ENCODE measurements at places on chromosomes 5 and 9.

DNA sequence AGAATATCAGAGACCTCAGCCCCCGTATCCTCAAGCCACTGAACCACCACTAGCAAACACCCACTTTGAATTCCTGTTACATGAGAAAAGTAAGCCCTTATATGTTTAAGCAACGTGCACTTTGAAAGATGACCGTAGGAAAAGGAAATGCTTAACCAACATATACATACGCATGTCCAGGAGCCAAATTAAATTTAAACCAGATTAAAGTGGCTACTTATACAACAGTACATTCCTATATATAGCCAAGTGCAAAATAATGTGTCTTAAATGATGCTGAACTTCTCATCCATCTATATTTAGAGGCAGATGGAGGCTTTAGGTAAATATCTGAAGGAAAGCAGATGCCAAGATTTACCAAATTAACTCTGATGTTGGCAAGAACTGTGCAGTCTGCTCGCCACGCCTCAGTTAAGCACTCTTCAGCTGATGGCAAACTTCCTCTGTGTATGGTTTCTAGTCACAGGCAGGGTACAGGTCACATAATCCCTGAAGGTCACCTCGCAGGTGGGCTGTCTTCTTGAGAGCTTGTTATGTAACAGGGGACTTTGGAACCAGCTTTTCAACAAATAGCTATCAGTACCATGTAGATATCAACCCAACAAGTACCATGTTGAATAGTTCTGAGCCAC is 8.6 kb downstream of the GCNT4 start:
- DNase-seq: no peak

DNA sequence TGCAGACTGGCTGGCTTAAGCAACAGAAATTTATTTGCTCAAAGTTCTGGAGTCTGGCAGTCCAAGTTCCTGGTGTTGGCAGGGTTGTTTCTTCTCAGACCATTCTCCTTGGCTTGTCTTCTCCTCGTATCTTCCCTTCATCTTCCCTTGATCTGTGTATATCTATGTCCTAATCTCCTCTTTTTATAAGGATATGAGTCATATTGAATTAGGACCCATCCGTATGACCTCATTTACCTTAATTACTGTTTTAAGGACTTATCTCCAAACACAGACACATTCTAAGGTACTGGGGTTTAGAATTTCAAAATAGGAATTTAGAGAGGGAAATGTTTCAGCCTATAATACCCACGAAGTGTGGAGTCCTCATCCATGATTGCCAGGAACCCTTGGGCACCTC is 13.1 kb upstream of the LPAR1 start:
- DNase-seq: no peak

DNA sequence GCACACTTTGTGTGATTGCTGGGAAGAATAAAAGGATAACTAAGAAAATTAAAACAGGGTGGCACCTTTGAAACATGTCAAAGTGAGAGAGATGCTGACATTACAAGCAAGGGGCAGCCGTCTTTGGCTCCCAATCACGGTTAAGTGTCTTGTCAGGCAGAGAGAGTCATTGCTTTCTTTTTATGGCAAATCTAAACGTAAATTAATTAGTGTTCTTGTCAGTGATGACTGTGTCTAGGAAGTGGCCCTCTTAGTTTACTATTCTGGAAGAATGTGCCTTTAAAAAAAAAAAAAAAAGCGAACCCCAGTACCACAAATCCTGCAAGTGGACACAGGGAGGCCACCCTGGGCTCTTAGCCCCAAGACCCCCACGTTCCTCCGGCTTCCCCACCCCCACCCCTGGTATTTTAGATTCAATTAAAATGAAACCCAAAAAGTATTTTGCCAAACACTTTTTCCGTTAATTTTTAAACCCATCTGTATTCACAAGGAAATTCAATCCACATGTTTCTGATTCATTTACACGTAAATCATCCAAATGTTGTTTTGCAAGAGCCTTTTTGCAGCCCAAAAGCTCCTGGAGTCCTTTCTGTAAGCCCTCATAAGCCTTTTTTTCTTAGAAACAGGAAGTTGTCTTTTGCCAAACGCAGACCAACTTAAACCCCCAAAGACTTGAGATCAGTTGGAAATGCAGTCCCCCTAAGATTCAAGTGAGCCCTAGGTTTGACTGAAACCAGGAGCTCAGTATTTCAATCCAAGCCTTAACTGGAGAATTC is 399.3 kb downstream of the EBF1 start:
- DNase-seq: no peak

DNA sequence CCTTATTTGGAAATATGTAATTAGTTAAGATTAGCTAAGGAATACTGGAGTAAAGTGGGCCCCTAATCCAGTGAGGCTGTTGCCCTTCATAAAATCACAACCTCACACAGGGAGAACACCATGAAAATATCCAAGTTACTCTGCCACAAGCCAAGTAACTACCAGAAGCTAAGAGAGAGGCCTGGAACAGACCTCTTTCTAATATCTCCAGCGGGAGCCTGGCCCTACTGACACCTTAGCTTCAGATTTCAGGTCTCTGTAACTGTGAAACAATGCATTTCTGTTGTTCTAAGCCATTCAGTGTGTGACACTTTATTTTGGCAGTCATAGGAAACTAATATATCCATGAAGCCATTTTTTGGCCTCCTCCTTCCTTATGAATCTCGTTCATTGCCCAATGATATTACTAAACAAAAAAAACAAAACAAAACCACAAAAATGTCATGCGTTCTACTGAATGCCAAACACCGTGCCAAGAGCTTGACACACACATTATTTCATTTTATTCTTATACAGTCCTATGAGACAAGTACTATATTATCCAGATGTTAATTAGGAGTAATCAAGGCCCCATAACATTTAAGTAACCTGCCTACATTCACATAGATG is 699.0 kb downstream of the MAT2B start:
- no peak for DNase-seq

DNA sequence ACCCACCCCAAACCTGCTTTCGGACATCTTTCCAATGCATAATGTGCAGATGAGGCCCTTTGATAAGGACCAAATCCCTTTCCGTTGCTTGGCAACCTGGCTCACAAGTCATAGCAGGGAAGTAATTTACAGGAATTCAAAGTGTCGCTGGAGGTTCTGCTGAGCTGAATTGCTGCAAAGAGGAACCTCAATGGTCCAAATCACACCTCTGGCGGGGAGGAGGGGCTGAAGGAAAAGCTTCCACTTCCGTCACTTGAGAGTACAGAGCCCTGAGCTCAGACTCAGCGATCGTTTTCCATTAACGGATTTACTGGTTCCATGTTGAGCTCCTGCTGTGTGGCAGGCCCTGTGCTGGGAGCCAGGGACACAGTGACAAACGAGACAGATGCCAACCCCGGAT is 99.3 kb downstream of the KCNIP1 start:
- no peak for DNase-seq

- no peak for DNase-seq
Observed at GRCh38 chr5:152801886-152802285, 396.8 kb upstream of the NMUR2 start.

- DNase-seq: no peak
Observed at GRCh38 chr9:25954209-25954608, 276.0 kb upstream of the TUSC1 start.

DNA sequence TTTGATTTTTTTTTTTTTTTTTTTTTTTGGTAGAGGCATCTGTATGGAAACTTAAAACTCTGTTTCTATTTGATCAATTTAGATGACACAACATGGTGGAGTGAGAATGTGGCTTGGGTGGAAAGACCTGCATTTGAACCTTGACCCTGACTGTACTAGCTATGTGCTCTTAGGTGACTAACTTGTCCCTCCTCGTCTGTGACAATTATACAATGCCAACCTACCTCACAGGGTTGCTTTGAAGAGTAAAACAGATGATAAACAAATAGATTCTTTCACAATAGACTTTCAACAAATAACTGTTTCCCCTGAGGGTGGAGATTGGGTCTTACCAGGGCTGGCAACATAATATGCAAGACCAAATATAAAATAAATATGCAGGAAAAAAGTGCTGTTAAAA is 109.3 kb downstream of the CRB2 start:
- DNase-seq: no peak

- DNase-seq: no peak
Observed at GRCh38 chr5:174903172-174903732, 178.9 kb downstream of the MSX2 start.

DNA sequence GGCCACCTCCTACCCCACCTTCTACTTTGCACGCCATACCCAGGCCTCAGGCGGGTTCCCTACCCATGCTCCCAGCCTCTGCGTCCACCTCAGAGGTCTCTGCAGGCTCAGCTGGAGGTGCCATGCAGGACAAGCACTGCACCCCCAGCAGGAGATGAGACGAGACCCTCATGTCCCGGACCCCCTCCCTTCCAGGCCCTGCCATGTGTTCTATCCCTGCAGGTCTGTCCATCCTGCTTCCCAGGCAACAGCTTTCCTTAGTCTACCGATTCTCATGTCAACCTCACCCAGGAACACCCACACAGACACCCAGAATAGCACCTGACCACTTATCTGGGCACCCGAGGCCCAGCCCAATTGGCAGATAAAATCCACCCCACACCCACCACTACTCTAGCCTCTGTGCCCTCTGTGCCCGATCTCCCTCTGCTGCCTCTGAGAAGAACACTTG is 52.1 kb downstream of the SEMA4D start:
- DNase-seq: no peak

DNA sequence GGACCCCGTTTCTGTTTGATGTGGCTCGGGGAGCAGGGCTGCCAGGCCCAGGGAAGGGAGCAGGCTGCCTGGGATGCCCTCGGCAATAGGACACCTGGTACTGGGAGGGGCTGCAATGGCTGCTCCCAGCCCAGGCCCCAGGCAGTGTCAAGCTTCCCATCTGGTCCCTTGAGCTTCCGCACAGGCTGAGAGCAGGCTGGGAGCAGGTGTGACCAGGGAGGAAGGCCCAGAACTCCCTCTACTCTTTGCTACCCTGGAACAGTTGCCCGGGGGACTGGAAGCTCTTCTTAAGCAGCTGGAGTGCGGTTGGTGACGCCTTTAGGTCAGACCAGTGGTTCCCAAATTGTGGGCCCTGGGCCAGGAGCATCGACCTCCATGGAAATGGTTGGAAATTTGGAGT is 186.9 kb downstream of the GADD45G start:
- no peak for DNase-seq

GRCh38 chr5:5432020-5432707 is 9.7 kb downstream of the ICE1 start:
- no peak for DNase-seq

DNA sequence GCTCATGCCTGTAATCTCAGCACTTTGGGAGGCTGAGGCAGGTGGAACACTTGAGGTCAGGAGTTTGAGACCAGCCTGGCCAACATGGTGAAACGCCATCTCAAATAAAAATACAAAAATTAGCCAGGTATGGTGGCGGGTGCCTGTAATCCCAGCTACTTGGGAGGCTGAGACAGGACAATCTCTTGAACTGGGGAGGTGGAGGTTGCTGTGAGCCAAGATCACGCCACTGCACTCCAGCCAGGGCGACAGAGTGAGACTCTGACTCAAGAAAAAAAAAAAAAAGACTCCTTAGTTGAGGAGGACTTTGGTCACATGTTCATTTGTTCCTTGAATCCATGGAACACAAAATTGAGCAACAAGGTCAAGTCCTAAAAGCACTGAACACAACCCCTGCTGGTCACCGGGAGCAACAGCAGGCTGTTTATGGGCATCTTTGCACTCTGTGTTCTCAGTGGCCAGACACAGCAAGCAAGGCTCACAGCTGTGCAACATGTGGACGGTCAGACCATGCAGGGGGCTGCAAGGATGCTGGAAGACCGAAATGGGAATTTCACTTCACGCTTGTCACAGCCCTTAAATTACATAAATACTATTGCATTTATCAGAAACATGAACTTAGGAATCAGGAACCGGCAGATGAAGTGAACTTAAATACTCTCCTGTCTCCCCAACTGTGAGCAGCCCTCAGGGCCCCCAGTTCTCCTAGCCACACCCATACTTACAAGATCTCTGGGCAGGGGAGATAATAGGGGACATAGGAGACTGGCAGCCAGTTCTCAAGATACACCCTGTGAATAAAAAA is 2.8 kb downstream of the GBGT1 start:
- DNase-seq: no peak

DNA sequence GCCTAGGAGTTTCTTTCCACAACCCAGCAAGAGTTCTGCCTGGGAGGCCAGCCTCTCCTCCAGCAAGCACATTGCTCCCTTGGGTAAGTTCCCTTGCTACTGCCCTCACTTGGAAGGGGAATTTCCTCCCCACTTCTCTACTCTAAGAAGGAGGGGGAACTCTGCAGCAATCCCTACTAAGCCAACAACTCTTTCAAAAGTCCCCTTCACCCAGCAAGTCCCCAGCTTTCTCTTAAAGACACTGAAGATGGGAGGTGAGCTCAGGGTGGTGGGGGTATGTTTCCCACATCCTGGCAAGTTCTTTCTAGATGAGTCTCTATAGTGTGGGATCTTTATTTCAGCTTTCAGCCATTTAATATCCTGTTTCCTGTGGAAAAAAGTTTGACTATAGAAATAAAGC is 49.0 kb downstream of the PDE8B start:
- no peak for DNase-seq

GRCh38 chr5:148403344-148403743 is 19.6 kb downstream of the FBXO38 start:
- DNase-seq: no peak

GRCh38 chr5:31630931-31631330 is 8.0 kb upstream of the PDZD2 start:
- no peak for DNase-seq

GRCh38 chr5:103127292-103127817 is 7.3 kb downstream of the PPIP5K2 start:
- no peak for DNase-seq

DNA sequence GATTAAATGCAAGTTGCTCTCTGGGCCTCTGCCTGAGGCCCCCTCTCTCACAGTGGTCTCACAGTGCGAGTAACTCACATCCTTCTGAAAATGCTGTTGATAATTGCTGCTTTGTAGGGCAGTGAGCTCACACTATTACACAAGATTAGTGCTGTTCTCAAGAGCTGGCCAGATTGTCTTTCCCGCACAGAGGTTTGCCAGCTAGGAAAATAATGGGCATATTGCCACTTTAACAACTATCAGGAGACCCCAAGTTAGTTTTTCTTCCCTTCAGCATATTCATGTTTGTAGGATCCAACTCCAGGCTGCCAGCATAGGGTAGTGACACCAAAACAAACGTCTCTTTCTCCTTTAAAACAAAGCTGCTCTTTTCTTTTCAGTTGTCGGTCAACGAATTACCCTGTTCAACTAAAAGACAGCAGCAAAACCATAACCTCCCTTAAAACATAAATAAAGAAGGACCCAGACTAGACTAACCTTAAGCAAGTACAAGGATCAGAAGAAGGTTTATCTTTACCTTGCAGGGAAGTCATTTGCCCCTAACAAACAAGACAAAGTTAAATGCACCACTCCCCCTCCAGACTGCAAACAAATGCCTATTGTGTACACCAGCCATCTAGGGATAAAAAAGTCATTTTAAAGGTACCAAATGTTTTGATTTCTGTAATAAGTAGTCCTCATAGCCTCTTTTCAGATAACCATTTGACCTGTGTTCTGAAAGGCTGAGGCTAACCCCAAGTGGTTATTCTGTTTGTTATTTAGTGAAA is 91.4 kb downstream of the VCAN start:
- no peak for DNase-seq

DNA sequence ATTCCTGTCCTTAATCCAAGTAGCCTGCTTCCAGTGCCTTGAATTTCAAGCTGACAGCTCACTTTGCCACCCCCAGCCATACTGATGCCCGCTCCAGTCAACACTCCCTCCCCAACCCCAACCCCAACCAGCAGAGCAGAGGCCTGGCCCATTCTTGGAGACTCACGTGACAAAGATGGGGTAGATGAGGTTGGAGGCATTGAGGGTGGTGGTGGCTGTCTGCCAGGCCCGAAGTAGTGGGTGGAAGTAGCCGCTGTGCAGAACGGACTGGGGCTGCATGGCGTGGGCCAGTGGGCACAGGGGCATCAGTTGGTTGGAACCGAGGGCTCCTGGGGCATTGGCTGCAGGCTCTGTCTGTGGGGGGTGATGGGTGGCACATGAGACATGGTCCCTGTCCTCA is 7.8 kb downstream of the ALAD start:
- DNase-seq: no peak

Measured in activated effector memory CD4-positive, alpha-beta T cell treated with Interleukin-2 at 50 U/mL for 16 hours (primary cell).